ENCODE measurements at places on chromosomes 12 and 14. TPM values are rescaled to one million over a fixed set of nuclear protein-coding genes. Genes with fewer than 3 reads are reported as not detected.

The SERPINA1 gene
- under 0.01 TPM for total RNA-seq

The ARHGAP9 gene
- total RNA-seq = under 0.01 TPM

The FMNL3 gene
- 22.5 TPM for total RNA-seq

The AMIGO2 gene
- 2.3 TPM for total RNA-seq

The TGM1 gene
- 0.83 TPM for total RNA-seq

The MYO1H gene
- total RNA-seq = not detected

The PNN gene
- 14.4 TPM for total RNA-seq

The SAMD15 gene
- 0.33 TPM for total RNA-seq

The DTD2 gene
- 34.7 TPM for total RNA-seq

The SLC11A2 gene
- total RNA-seq = 57.5 TPM

The BDKRB1 gene
- total RNA-seq = 16.7 TPM

The NRXN3 gene
- total RNA-seq = 0.51 TPM

The OVCH1 gene
- 0.51 TPM for total RNA-seq

The PAX9 gene
- total RNA-seq = not detected

The PROX2 gene
- not detected for total RNA-seq

DNA sequence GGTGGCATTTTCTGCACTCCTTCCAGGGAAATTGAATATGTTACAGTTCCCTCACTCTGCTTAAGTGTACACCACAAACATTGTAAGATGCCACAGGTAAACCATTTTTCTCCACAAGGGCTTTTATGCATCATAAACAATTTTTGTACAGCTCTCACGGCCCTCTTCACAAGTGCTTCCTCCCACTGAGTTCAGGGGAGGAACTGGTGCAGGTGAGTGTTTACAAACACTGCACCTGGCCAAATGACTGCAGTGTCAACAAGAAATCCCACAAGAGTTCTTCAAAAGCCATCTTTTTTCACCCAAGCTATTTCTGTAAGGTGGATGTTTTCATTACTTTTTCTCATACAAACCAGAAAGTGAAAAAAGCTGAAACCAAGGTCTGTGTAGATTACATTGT, 973.2 kb downstream of the AACS start:
- DNase-seq = no peak

DNA sequence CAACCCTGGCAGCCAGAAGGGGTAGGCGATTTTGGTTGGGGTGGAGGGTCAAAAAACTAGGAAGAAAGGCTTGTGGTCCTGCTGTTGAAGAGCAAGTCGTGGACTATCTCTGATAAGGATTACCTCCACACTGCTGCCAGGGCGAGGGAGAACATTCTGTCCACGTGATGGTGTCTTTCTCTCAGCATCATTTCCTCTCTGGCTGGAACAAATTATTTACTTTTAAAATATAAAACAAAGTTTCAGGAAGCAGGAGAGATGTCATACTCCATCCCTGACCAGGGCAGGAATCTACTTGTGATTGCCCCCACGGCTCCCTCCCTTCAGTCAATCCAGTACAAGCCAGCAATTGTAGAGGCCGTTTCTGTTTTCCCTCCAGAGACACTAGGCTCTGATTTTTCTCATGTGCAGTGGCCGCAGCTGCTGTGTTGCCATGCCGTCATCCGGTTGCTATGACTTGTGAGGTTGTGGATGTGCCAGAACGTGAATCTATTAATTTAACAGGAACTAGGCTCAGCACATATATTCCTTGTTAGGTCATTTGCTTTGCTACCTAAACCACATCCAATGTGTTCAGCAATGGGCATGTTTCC, 61.5 kb upstream of the PTGR2 start:
- DNase-seq = peak; percentile 99

GRCh38 chr12:122946690-122947341, 19.4 kb downstream of the ABCB9 start:
- peak; percentile 99 for DNase-seq

- DNase-seq = no peak
Measured at GRCh38 chr12:105754313-105754712, 384.4 kb downstream of the NUAK1 start.

DNA sequence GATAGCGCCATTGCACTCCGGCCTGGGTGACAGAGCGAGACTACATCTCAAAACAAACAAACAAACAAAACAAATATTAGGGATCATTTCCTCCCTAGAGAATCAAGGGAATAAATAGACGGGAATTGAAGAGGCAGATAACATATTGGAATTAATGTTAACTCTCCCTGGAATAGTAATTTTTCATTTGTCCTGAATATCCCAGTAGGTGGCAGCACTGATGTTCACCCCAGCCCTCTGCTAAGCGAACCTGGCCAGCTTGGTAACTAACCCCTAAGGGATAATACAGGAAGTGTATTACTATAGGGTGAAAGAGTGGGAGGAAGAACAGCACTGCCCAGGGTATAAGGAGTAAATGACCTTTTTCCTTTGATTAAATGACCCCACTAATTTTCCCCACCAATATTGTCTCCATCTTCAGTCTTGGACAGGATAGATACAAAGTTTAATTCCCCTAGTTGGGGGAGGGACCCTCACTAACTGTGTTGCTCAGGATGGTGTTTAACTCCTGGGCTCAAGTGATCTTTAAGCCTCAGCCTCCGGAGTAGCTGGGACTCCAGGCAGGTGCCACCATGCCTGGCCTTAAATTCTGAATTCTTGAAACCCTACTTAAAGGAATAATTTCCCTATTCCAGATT, 40.5 kb downstream of the SLC2A14 start:
- DNase-seq = peak; percentile 54

DNA sequence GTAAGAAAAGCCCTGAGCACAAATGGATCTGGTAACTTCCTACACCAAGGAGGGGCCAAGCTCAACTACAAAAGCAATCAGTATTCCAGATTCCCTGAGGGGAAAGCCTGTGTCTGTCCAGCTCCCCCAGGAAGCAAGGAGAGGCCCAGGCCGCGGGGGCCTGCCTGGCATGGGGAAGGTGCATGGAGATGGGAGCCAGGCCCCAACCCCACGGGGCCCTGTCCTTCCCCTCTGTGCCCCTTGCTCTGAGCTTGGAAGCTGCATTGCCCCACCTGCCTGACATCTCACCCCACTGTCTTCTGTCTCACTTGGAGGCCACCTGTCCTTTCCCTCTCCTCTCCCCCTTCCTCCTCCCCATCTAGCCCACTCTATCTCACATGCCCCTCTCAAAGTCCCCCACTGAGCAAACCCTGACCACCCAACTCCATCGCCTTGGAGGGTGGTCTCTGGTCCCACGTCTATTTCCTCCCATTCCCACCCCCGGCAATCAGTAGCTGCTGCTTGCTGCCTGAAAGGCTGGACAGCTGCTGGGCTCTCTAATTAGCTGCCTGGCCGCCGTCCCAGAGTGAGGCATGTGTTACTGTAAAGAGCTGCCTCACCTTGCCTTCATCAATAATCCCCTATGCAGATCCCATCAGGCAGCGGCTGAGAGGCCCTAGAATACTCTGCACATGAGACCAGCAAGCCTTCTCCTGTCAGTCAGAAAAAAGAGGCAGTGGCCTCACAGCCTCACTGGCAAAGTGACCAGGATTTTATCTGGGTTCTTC, 3.4 kb upstream of the TMEM229B start:
- DNase-seq = no peak

GRCh38 chr12:83106873-83107272, 420.2 kb downstream of the TMTC2 start:
- DNase-seq = no peak

- DNase-seq = no peak
Measured at GRCh38 chr12:119679081-119679480, 11.1 kb downstream of the PRKAB1 start.

GRCh38 chr12:5480938-5481303, 49.0 kb downstream of the NTF3 start:
- DNase-seq = no peak

- peak; percentile 40 for DNase-seq
Measured at GRCh38 chr14:61152851-61153364, 128.2 kb downstream of the TMEM30B start.

DNA sequence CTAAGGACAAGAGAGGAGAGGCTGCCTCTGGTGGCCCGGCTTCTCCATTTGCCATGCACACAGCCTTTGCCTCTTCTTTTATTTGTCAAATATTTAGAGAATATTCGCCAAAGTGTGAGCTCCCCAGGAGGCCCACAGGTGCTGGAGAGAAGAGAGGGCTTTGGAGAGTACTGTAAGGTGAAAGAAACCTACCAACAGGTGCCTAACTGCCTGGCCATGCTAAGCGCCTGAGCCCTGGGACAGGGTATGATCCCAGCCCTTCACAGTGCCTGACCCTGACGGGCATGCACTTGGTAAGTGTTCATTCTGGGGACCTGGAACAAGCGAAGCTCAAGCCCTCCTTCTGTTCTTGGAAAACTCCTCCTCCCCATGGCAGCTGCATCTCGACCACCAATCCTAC, 106.1 kb downstream of the DPF3 start:
- no peak for DNase-seq

- DNase-seq = no peak
Measured at GRCh38 chr14:93884950-93885349, 42.2 kb upstream of the FAM181A start.

- no peak for DNase-seq
Measured at GRCh38 chr14:54220704-54221431, 175.9 kb upstream of the CDKN3 start.

- DNase-seq = no peak
Measured at GRCh38 chr14:76329154-76329928, 46.6 kb upstream of the ESRRB start.

DNA sequence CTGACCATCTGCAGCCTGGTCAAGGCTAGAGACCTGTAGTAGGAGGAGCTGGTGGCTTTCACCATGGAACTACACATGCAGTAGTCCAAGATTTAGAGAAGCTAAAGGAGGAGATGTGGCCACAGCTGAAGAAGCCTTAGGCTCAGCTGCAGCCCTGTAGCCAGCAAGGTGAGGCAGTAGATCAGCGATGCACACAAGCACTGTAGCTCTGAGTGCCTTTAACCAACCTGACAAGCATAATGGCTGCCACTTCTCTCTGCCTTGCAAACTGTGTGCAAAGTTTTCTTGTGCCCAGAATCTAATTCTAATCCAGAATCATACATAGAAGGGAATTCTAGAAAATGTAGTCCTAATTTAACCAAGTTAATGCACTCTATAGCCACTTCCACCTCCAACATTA, 159.0 kb upstream of the ARID2 start:
- no peak for DNase-seq

DNA sequence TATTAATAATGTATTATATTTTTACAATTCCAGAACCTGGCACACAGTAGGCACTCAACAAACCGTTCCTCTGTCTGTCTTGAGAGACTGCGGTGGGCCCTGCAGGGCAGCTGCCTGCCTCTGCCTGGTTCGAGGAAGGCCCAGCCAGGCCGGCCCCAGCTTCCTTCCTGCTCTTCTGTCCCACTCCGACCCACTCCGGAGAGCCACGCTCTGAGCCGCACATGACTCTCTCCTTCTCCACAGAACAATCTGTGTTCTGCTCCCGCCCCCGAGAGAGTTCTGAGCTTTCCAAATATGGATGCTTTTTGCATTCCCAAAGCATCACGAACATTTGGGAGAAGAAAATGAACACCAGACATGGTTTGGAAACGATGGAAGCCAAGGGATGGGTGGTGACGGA, 57.3 kb downstream of the TTC7B start:
- no peak for DNase-seq

DNA sequence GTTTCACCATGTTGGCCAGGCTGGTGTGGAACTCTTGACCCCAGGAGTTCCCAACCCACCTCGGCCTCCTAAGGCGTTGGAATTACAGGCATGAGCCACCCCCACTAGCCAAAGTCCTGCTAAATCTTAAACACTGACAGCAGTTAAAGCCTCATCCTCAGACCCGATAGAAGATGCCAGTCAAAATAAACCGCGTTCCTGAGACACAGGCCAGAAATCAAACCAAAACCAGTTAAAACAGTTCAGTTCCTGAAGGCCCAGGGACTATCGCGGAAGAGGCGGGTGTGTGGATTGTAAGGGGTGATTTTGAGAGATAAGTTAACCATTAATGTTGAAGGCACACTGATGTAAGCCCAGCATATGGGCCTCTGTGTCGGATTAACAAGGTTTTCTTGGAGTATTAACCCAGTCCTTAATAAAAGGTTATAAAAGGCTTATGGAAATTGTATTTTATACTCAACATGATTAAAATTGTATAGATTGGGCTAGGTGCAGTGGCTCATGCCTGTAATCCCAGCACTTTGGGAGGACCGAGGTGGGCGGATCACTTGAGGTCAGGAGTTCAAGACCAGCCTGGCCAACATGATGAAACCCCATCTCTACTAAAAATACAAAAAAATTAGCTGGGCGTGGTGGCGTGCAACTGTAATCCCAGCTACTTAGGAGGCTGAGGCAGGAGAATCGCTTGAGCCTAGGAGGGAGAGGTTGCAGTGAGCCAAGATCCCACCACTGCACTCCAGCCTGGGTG, 18.7 kb upstream of the CDCA4 start:
- DNase-seq = no peak

DNA sequence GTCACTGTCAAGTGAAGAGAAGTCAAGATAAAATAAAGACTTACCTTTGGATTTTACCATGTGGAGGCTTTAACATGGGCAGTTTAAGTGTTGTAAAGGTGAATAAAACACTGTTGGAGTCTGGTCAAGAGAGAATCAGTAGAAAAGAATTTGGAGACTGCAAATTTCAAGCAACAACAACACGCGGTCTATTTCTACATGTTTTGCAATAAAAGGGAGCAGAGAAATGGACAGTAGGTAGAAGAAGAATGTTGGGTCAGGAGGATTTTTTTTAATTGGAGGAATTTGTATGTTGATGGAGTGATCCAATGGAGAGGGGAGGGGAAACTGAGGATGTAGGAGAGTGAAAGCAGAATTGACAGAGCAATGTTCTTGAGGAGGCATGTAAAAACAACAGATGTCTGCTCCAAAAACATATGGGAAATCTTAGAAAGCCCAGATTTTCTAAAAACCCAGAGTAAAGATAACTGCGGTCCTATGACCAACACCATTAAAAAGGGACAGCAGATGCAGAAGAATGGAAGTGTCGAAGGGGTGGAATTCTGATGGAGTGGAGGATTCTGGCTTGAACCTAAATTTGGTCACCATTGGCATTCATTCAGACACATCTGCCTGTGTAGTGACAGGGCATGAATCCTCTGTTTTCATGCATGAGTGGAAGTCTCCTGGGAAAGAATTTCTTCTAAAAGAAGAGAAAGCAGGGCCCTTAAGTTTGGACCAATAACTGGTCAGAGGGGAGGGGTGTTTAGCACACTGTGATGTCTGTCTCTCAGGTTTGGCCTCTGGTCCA, 68.0 kb upstream of the OSBPL8 start:
- no peak for DNase-seq

GRCh38 chr12:80821513-80822000, 104.8 kb downstream of the MYF5 start:
- DNase-seq = no peak

DNA sequence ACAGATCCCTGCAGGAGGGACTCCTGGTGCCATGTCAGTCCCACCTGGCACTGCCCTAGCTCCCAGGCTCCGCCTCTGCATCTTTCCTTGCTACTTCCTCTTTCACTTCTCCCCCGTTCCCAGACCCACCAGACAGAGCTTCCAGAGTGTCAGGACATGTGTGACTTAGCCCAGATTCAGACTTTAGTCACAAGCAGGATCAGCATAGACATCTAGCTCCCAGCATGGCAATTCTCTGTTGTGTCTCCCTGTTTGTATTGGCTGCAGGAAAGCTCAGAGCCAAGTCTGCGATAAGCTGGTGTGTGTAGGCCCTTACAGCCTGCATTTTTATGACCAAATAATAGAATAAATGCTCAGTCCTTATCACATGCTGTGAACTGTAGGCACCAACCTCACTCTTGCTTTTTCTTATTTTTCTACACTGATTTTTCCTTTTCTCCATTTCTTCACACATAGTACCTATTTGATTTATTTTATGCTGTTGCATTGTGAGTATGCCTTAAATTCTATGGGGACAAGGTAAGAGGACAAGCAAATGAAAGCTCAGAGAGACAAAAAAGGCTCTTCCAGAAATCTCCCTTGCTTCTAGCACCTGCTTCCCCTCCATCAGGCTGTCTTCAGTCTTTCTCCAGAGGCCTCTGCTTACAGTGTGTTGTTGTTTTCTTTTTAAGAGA, 5.9 kb downstream of the DHRS2 start:
- DNase-seq = no peak

All from fibroblast of lung (primary cell).